Germinal center (tissue), 1 donor: ENCODE measurements at places on chromosomes 16 and 17.

- no peak for DNase-seq
Measured at GRCh38 chr17:38460716-38461630, 32.7 kb downstream of the ARHGAP23 start.

DNA sequence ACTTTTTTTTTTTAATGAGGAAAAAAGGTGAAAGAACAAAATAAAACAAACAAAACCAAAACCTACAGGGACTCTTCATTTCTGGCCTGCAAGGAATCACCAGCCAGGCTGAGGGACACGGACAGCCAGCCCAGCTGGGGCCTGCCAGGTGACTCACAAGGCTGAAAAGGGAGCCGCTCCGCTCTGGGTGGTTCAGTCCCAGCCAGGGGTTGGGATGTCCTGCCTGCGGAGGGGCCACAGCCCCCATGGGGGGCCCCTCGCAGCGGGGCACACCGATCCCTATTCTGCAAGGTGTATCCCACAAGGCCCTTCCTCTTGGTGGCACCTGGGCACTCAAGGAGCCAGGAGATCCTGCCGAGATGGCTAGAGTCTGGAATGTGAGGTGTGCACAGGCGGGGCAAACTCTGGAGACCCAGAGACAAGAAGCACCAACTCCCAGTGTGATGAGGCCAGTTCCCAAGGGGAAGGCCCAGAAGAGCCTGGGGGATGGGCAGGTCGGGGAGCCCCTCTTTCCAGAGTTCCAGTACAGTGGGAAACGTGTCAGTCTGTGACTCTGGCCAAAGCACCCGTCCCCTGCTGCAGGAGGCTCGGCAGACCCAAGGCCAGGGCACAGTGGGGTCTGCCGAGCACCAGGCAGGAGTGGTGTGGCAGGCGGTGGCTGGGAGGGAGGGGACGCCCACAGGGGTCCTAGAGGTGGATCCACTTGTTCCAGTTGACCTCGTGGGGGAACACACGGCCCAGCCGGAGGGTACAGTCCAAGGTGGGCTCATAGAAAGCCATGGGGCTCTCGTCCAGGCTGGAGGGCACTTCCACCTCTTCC, 58.9 kb downstream of the IL21R start:
- no peak for DNase-seq

GRCh38 chr17:27945953-27946352, 52.8 kb upstream of the LYRM9 start:
- no peak for DNase-seq

- DNase-seq, result no peak
Measured at GRCh38 chr17:81940538-81941483, 3.7 kb upstream of the PYCR1 start.
